Fibroblast of skin of right biceps (primary cell): ENCODE measurements at places on chromosomes 3 and 15.
A peak's percentile ranks its signal among the peaks of the same experiment; 100 is the strongest.

GRCh38 chr3:47469616-47470015, 6.1 kb downstream of the SCAP start:
- DNase-seq = no peak

GRCh38 chr15:61146931-61147230, 82.2 kb downstream of the RORA start:
- DNase-seq = no peak

DNA sequence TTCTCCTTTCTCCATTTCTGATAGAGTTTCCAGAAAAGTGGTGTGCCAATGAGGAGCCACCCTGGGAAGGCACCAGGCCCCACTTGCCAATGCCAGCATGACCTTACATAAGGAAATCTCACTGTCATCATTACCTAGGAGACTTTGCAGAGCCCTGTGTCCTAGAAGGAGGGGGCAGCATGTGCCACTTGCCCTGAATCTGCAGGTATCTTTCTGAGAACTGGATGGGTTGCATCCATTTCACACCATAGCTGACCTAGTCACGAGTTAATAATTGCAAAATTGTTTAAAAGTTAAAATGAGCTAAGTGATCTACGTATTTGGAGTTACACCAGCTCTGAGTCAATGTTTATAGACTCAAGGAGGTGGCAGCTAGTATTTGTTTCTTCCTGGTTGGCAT, 14.3 kb downstream of the CA12 start:
- DNase-seq = no peak

GRCh38 chr3:192082730-192083660, 622.0 kb downstream of the PYDC2 start:
- DNase-seq = no peak

DNA sequence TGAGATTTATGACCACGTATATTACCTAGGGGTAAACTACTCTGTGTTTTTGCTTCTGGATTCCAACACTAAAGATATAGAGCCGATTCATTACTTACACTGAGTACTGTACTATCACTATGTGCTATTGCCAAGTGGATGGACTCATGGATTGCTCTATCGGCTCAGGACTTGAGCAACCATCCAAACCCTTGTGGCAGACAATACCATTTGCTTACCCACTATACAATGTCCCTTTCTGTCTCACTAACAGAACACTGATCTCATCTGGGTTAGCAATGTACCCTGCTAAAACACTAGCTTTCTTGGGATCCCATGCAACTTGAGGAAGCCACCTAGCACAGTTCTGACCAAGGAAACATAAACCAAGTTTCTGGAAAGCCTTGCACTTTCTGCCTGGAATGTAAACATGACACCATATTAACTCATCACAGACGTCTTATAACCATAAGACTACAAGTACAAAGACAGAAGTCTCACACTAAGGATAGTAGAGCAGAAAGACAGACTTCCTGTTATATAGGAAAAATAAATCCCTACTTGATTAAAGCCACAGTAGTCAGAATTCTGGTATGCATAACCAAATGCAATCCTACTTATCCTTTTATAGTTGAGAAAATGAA, 38.6 kb downstream of the HACD2 start:
- DNase-seq = peak; percentile 82

DNA sequence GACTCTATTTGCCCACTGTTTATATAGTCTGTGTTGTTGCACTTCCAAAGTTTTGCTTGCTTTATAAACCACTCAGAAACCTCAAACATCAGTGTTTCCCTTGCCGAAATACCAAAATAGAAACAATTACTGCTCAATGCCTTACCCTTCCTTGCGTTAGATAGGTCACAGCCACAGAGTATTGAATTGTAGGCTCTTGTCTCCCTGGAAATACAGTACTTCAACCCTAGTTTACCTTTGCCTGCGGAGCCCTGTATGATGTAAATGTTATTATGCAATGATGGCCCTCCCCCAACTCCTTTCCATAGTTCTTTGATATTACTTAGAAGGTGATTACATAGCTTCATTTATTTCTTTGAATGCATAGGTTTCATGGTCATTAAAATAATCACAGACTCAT, 44.2 kb downstream of the SOX2 start:
- no peak for DNase-seq

DNA sequence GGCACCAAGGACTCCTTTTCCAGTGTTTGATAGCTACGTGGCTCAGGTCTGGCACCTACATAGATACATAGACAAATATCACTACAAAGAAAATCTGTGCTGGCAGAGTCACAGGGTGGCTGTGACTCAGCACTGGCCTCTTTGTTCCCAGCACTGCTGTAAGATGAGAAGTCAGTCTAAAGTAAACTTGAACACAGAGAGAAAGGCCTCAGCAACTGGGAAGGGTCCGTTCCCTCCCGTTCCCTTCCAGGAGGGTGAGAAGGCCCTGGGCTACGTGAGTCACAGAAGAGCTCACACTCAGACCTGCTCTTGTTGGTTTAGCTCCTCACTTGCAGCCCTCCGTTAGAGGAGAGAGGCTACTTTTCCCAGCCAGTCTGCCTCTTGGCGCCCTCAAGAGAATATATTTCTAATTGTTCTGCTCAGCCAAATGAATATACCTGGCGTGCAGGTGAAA, 23.1 kb downstream of the ANXA2 start:
- peak; percentile 98 for DNase-seq

GRCh38 chr15:86488046-86488445, 408.4 kb downstream of the AGBL1 start:
- no peak for DNase-seq

- DNase-seq = no peak
Measured at GRCh38 chr15:101394056-101394630, 95.4 kb downstream of the PCSK6 start.

- peak; percentile 79 for DNase-seq
Measured at GRCh38 chr15:58201516-58201915, 63.3 kb downstream of the AQP9 start.

GRCh38 chr3:78737988-78738387, 1029.8 kb downstream of the ROBO1 start:
- DNase-seq = peak; percentile 54

DNA sequence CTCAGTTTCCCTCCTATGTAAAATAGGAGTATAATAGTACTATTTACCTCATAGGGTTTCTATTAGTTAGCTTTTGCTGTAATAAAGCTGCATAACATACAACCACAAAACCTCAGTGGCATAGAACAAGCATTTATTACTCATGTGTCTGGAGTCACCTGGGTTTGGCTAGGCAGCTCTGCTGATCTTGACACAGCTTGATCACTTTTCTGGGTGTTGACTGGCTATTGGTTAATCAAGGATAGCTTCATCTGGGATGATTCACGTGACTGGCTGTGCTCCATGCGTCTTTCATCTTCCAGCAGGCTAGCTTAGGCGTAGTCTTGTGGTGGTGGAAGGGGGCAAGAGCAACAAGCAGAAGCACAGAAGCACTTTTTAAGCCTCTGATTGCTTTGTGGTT, 112.6 kb downstream of the SQOR start:
- DNase-seq = no peak

- DNase-seq = no peak
Measured at GRCh38 chr3:10722911-10723310, 93.1 kb upstream of the SLC6A11 start.

DNA sequence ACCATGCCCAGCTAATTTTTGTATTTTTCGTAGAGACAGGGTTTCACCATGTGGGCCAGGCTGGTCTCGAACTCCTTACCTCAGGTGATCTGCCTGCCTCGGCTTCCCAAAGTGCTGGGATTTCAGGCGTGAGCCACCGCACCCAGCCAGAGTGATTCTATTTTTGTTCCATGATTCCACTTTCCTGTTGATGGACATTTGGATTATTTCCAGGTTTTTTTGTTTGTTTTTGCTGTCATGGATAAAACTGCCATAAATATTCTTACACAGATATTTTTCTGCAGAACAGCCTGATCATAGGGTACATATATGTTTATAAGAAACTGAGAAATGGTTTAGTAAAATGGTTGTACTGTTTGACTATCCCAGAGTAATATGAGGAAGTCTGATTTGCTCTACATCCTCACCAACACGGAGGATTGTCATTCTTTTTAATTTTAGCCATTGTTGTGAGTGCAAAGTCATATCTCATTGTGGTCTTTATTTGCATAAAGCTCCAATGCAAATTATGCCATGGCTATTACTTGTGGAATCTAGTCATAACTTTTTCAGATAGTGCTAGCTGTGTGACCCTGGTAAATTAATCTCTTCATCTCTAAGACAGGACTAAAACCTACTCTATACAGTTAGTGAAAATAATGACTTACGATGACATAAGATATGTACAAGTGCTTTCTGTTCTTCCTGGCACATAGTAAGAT, 42.7 kb downstream of the MAP6D1 start:
- no peak for DNase-seq

DNA sequence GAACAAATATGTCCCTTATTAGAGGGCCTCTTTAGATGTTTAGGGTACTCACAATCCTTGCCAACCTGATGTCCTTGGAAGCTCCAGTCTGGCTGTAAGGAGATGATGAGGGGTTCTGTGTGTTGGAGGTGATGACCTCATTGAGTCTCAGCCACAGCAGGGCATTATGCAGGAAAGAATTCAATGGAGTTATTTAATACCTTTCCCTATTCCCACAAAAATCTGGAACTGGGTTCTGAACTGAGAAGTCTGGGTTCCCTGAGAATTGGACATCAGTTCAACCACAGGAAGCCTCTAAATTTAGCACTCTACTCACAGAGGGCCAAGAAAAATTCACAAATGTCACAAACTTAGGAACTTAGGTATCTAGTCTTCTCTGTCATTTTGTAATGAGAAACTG, 36.9 kb downstream of the SLC35A5 start:
- peak; percentile 34 for DNase-seq

DNA sequence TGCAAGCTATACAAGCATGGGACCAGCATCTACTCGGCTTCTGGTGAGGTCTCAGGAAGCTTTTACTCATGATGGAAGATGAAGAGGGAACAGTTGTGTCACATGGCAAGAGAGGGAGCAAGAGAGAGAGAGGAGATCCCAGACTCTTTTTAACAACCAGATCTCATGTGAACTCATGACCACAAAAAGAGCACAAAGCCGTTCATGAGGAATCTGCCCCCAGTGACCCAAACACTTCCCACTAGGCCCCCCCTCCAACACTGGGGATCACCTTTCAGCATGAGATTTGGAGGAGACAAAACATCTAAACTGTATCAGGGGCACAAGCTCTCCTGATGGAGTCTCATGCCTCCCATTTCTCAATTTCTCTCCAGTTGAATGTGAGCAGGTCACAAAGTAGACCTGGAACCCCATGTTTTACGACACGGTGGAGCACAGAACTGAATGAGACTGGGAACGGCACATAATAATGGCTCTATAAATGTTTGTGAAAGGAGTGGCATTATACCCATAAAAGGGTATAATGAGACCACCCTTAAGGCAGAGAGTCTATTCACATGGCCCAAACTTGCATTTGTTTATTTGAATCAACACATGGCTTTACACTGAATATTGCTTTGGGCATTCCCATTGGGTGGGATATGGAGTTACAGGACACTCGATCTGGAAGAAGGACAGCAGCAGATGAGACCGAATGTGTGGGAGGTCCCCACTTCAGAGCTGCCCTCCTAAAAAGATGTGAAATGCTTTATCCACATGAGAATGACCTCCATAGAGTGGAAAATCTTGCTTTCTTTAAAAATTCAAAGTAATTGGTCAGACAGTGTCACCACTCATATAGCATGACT, 38.8 kb downstream of the IL16 start:
- DNase-seq = peak; percentile 18

- no peak for DNase-seq
Measured at GRCh38 chr3:123129532-123129931, 62.7 kb downstream of the PDIA5 start.

DNA sequence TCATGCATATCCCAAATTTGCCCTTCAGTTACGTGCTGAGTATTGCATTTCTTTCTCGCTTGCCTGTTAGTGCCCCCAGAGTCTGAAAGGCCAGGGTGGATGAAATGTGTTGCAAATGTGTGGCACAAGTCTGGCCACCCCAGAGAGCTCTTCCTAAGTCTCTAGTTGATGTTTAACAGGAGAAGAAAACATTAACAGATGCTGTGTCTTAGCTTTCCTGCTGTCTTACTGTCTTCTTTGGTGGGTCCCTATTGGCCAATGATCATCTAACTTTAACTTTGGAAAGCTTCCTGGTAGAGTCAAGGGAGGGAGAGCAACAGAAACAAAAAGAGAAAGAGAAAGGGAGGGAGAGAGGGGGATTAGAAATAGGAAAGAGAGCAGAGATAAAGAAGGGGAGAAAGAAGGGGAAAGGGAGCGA, 76.7 kb upstream of the P3H2 start:
- no peak for DNase-seq

GRCh38 chr3:59320080-59320479, 270.3 kb upstream of the CFAP20DC start:
- DNase-seq = no peak

GRCh38 chr3:112132975-112133448, at the start of gene GCSAM:
Gene GCSAM (minus strand): TSS chr3:112133248. CDS start chr3:112133120, 128 bp downstream.
- no peak for DNase-seq

- DNase-seq = no peak
Measured at GRCh38 chr3:178152031-178152806, 384.0 kb upstream of the KCNMB2 start.

DNA sequence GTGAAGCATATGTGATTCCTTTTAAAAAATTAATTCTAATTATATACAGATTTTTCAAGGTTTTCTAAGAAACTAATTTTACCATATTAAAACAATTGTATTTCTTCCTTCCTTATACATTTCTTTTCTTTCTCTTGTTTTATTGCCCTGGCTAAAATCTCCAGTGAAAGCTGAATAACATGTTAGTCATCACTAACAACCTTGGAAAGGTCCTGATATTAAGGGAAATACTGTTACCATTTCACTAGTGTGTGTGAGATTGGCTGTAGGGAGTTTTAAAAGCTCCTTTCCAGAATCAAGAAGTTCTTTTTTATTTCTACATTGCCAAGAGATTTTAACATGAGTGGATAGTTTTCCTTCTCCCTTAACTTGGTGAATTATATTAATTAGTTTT, 229.7 kb upstream of the EIF1B start:
- peak; percentile 67 for DNase-seq

GRCh38 chr15:101620671-101621070, 31.5 kb downstream of the TM2D3 start:
- DNase-seq = no peak

DNA sequence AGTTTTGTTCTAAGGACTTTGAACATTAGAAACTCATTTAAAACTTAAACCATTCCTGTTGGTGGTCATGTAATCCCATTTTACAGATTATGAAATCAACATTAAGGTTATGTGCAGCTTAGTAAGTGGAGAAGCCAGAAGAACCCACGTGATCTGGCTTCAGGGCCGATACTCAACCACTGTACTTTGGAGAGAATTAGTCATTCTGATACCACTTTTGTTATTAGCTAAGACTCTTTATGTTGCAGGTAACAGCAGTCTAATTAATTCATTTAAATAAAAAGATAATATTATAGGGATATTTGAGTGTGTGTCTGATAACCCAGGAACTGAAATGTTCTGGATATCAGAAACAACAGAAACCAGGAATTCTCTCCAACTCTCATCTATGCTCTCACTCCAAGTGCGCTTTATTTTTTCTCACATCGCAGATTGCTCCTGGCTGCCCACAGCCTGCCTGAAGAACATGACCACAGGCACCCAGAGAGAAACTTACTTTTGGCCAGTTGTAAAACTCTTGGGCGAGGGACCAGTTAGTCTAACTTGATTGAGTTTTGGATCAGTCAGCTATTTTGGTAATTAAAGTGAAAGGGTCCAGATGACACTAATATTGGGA, 25.2 kb downstream of the UBE2E1 start:
- DNase-seq = no peak

GRCh38 chr15:38474155-38474757, 20.3 kb downstream of the FAM98B start:
- DNase-seq = peak; percentile 67

- no peak for DNase-seq
Measured at GRCh38 chr3:134696155-134696554, 45.3 kb upstream of the KY start.

GRCh38 chr15:45795440-45796069, 160.7 kb downstream of the SQOR start:
- peak; percentile 7 for DNase-seq

- no peak for DNase-seq
Measured at GRCh38 chr15:61892140-61892539, 168.1 kb downstream of the VPS13C start.
